ENCODE measurements at places on chromosomes 4 and X. TPM values are rescaled to one million over a fixed set of nuclear protein-coding genes. Genes with fewer than 3 reads are reported as not detected.

DNA sequence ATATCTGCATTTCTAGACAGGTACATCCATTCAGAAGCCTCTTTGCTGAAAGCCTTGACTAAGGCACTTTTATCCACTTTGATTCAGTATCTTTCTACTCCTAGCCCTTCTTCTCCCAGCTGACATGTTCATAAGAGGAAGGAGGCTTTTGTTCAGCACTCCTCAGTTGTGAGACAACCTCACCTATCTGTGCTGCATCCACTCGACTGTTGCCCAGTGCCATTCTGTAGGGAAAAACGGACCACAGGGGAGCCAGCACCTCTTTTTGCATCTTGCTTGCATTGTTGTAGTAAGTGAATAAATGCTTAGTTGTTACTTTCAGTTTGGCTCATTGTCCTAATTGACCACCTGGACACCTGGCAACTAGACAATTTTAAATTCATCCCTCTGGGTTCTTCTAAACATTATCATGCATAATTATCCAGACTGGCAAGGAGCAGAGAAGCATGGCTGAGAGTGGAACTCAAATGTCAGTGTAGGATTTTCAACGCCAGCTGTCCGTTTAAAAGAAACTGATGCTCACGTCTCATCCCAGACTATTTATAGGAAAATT is 83.8 kb upstream of the BOD1L1 start:
- no peak for DNase-seq

MSMO1 gene
- total RNA-seq: 13.9 TPM

DNA sequence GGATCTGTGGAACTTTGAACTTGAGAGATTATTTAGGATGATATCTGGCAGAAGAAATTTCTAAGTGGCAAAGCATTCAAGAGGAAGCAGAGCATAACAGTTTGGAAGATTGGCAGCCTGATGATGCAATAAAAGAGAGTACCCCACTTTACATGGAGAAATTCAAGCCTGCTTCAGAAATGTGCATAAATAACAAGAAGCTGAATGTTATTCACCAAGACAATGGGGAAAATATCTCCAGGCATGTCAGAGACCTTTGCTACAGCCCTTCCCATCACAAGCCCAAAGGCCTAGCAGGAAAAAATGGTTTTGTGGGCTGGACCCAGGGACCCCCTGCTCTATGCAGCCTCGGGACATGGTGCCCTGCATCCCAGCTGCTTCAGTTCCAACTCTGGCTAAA is 420.8 kb downstream of the DTHD1 start:
- no peak for DNase-seq

DNA sequence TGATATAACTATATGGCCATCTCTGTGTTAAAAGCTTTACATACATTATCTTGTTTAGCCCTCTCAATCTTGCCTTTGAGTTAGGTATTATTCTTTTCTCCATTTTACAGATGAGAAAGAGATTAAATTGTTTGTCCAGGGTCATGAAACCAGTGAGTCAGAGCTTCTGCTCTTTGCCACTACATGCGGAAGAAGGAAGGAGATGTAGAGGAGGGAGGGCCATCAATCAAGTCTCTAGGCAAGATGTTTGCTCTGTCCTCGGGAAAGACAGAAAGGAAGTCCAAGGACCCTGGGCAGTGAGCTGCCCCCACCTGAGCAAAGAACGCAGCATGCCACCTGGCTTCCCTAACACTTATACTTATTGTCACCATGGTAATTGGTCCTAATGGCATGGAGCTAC is 133.7 kb upstream of the IL1RAPL2 start:
- DNase-seq: no peak

- no peak for DNase-seq
These were observed 78.7 kb downstream of the ANAPC10 start for GRCh38 chr4:145019346-145019745.

GRCh38 chrX:136731207-136731782 is 49.4 kb downstream of the ARHGEF6 start:
- DNase-seq: no peak

All from mesenteric fat pad (tissue), 1 donor.